ENCODE measurements at places on chromosomes 4 and X.

GRCh38 chr4:158541506-158541905 is 19.8 kb downstream of the RXFP1 start:
- no peak for DNase-seq

DNA sequence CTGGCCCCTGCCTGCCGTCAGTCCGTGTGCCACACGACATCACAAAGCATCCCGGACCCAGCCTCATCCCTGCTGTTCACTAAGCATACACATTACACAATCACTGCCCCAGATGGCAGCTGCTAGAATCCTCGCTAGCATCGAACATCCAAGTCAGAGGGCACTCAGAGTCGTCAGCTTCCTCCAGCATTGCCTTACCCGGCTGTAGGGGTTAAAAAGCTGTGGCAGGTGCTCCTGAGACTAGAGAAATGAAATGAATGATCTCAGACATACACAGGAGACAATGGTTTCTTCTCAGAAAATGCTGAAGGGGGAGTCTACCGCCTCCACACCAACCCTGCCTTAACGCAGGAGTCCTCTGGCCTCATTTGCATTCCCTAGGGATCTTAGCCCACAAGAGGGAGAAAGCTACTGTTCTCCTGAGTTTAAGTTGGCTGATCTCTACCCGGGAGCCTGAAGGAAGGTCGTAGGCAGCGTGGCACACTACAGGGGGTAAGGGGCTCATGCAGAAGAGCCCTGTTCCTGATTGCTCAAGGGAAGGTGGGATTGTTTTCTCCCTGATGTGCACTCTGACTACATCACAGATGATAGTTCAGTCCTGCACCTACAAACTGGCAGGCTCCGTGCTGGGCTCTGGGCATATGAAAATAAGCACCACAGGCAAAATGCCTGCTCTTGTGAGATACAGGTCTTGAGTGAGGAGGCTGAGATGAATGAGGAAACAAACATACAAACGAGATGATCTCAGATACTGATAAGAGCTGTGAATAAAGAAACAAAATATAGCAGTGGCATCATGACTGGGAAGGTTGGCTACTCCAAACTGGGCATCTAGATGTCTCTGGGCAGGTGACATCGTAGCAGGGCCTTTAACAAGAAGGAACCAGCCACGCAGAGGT is 2.6 kb upstream of the KIAA0232 start:
- DNase-seq = no peak

DNA sequence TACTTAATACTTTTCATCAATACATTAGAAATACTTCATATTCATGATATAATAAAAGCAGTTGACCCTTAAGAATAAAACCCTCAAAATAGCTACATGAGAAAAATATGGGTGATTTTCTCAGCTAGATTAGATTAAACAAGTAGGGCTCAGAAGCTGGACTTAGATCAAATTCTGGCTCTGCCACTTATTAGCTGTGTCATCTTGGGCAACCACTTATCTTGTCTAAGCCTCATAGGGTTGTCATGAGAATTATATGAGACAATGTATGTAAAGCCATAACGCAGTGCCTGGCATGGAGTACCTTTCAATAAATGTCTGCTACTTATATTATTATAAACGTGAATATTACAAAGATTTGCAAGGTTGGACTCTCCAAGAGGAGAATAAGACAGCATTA is 84.3 kb upstream of the PGRMC2 start:
- no peak for DNase-seq

- DNase-seq = no peak
Observed at GRCh38 chr4:39970671-39971640, 6.8 kb downstream of the PDS5A start.

DNA sequence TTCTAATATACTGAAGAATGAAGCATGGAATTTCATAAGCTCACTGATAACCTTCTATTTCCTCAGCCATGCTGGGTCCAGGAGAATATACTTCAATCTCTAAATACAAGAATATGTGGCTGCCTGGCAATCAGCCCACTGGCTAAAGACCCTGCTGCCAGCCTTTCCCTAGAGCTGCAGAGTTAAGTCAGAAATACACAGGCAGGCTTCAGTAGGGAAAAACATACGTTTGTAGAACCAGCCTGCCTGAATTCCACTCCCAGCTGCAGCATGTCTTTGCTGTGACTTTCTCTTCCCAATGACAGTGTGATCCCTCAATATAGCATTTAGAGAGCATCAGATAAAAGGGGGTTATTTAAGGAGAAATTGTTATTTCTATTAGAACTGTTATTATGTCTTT is 289.1 kb downstream of the PCDH19 start:
- DNase-seq = no peak

GRCh38 chr4:188819233-188819632 is 680.0 kb downstream of the TRIML1 start:
- no peak for DNase-seq

DNA sequence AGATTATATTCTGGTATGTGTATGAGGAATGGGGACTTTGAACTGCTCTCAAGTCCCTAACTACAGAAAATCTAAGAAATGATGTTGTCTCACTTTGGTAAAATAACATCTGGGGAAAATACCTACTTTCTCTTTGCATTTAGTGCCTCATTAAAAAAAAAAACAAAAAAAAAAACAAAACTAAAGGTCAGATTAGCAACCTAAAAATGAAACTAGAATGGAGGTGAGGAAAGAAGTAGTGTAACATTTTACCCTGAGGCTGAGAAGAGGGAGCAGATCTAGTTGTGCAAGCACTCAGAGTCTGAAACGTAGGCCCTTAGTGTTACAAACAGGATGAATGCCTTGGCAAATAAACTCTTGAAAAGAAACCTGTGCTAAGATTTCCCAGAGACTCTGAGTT is 56.0 kb downstream of the VGLL1 start:
- no peak for DNase-seq

GRCh38 chr4:93529692-93530372 is 298.7 kb upstream of the ATOH1 start:
- DNase-seq = no peak

- DNase-seq = no peak
Observed at GRCh38 chr4:158933236-158933635, 164.4 kb downstream of the FNIP2 start.

GRCh38 chr4:88731381-88731780 is 33.8 kb upstream of the NAP1L5 start:
- no peak for DNase-seq

- DNase-seq = no peak
Observed at GRCh38 chr4:2077537-2078460, 18.7 kb downstream of the NAT8L start.

DNA sequence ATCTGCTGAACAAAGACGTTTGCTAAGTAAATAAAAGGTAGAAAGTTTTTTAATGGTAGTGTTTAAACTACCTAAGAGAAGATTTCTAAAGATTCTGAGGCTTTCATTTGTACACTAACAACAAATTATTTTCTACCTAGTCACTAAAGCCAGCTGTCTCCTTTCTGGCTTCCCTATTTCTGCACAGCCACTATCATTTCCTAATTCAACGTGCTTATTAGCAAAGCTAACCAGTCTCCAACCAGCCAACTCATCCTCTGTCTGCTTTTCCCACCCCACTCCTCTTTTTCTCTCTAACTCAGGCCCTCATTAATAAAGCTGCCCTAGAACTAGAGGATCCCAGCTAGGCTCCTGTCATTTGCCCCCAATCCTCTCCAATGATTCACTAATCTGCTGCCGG is 118.2 kb downstream of the ZNF827 start:
- no peak for DNase-seq
